ENCODE measurements at places on chromosomes 3 and 15.

GRCh38 chr3:171896316-171896715 lies 53.2 kb downstream of the TMEM212 start:
- DNase-seq: no peak

- no peak for DNase-seq
Measured at GRCh38 chr15:64548235-64548634, 87.9 kb downstream of the ZNF609 start.

DNA sequence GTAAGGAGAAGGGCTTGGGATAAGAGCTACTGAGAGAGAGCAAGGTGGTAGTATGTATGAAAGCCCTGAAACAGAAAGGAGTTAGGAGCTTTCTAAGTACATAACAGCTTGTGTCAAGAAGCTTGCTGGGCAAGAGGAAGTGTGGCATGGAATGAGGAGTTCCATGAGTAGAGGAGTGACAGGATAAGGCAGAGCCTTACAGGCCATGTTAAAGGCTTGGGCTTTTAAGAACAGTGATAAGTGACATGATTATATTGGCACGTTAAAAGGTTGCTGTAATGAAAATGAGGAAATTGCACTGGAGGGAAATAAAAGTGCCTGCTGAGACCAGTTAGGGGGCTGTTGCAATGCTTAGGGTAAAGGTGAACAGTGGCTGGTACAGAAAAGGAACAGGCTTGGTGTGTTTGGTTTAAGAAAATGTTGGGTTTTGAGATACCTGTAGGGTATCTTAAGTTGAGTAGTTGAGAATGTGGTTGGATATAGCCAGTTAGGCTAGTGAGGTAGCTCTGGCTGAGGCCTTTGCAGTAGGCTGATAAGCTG lies 49.0 kb downstream of the MEF2A start:
- no peak for DNase-seq

DNA sequence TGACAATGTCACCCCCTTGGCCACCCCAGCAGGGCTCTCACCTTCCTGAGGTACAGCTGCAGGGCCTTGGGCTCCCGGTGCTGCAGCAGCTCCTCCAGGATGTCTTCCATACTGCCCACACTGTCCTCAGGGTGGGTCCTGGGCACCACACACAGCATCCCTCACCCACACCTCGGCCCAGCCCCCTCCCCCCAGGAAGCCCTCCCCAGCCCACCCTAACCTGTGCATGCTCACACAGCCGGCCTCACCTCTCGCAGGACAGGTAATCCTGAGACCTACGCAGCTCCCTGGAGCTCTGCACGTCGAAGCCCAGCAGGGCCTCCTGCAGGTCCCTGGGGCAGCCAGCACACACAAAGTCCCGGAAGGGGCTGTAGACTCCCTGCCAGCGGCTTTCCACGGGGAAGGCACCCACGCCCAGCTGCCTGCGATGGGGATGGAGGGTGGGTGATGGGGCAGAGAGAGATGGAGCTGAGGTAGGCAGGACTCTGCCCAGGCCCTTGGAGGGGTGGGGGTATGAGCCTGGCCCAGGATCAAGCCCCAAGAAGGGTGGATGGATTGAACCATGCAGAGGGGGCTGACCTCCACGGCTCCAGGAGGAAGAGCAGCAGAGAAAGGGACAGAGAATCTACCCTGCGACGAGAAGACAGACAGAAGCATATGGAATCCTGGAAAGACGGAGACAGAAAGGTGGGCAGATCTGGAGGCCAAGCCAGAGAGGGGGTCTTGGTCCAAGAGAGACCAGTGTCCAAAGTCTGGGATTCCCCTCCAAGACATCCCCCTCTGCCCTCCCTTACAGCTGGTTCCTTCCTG lies 16.7 kb downstream of the ALS2CL start:
- DNase-seq: no peak

DNA sequence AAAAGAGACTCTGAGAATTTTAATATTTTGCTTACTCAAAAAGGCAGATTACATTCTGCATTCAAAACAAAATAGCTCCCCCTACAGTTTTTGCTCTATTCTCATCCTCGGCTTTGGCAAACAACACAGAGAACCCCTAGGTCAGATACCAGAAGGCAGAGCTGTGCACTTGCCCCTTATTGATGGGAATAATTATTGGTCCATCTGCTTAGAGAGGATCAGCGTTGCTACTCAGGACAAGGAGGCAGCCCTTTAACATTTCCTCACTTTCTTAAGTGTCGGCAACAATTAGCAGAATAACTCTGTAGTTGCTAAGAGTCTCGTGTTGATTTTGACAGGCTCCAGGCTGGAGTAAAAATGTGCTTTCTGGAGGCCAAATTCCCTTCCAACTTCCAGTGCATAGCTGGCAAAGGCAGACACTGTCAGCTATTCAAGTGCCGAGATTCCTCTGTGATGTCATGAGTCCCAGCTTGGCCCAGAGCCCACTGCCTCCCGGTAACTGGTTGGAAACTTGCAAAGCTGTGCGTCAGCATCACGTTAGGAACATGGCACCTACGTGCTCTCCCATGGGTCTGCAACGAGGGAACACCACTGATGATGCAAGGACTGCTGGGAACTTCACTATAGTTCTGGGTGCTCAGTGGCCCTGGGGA lies 482.7 kb upstream of the ADAMTS9 start:
- DNase-seq: no peak

- no peak for DNase-seq
Measured at GRCh38 chr3:81270603-81271379, 490.7 kb downstream of the GBE1 start.

- no peak for DNase-seq
Measured at GRCh38 chr3:2920103-2920502, 190.1 kb downstream of the IL5RA start.

DNA sequence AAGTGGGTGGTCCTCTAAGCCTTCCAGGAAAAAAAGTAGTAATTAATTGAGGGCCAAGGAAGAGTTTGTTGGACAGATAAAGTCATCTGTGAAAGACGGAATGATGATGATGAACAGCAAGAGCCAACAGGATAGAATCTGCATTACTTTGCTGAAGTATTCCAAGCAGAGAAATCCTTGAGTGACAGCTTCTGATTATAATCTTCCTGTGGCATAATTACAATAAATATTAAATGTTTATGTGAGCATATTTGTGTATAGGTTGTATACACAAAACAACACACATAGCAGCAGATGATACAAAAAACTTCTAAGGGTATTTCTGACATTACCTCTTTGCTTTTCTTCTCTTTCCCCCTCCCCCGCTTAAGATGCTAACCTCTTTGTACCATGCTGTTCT lies 147.6 kb downstream of the SPATA16 start:
- DNase-seq: no peak

- DNase-seq: no peak
Measured at GRCh38 chr15:45393851-45394250, 15.5 kb upstream of the GATM start.

DNA sequence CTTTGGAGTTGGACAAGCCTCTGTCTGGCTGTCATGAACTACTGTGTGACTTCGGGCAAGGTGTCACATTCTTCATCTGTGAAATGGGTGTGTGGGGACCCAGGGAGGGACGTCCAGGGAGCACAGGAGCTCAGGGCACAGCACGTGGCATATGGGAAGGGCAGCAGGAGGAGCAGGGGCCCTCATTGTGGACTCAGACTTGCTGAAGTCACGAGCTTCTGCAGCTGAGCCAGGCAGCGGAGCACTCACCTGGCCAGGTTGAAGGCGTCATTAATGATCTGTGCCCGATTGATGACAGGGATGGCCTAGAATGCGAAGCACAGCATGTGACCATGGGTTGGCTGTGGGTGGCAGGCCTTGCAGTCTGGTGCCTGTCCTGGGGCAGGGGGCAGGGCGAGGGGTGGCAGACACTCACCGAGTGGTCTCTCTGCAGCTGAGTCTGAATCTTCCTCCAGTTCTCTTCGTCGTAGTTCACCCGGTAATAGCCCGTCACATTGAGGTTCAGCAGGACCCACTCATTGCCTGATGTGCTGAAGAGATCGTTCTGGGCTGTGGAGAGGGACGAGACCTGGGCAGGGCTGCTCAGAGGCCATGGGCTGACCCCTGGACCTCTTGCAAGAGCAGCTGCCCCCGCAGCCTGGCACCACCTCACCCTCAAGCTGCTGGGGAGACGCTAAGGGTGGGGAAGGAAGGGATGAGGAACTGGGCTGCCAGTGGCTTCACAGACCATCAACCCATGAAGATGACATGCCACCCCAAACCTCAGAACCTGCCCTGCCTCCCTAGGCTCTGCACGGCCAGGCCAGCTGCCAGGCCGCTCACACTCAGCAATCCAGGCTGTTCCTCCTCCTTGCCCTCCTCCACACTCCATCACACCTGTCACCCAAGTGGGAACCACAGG lies 15.4 kb downstream of the ANPEP start:
- no peak for DNase-seq

GRCh38 chr3:46716461-46717441 lies 918 bp downstream of the PRSS50 start:
- no peak for DNase-seq

DNA sequence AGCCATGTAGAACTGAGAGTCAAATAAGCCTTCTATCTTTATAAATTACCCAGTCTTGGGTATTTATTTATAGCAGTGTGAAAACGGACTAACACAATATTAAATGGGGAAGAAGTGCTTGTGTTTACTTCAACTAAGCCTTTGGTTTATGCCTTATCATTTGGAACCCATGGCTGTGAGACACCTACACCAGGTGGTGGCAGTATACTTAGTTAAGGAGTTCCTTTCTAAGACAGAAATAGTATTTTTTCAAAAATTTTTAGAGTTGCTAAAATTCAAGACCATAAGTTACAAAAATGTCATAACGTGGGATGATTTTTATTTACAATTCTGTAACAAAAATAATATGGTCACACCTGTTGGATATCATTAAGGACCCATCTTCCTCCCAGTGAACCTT lies 354.5 kb upstream of the SOX14 start:
- DNase-seq: no peak

- no peak for DNase-seq
Measured at GRCh38 chr3:4416961-4417360, 50.1 kb downstream of the SUMF1 start.

GRCh38 chr3:55283441-55283925 lies 203.6 kb downstream of the WNT5A start:
- no peak for DNase-seq

DNA sequence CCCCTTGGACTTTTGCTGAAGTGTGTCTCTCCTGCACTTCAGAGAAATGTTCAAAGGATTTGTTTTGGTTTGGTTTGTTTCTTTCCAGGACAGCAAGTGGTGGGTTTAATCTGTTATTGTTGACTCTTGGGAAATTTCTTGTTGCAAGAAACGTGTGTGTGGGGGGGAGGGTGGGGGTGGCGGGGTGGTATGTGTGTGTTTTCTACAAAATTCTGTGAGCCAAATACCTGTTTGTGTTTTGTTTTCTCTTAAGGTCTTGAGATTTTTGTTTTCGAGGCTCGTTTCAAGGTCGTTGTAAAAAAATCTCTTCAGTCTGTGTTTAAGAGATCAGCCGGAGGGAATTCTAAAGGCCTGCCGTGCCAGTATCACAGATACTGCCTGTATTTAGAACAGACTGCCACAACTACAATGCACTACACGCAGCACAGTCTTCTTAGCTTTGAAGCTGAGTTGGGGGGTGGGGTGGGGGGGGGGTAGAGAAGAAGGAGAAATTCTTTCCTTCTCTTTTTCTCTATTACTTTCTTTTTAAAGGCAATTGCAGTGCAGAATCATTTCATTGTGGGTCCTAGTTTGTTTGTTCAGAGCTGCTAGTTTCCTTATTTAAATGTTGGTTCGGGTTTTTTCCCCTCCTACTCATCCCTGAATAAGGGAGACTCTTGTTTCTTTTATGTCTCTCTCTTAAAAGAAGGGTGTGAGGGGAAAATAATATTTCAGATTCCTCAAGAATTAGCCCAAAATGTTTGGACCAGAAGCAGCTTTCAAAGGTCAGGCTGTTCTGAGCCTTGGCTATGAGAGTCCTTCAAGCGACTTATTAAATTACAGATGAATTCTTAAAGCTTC lies 1.4 kb upstream of the BCL6 start:
- DNase-seq: peak; percentile 47

DNA sequence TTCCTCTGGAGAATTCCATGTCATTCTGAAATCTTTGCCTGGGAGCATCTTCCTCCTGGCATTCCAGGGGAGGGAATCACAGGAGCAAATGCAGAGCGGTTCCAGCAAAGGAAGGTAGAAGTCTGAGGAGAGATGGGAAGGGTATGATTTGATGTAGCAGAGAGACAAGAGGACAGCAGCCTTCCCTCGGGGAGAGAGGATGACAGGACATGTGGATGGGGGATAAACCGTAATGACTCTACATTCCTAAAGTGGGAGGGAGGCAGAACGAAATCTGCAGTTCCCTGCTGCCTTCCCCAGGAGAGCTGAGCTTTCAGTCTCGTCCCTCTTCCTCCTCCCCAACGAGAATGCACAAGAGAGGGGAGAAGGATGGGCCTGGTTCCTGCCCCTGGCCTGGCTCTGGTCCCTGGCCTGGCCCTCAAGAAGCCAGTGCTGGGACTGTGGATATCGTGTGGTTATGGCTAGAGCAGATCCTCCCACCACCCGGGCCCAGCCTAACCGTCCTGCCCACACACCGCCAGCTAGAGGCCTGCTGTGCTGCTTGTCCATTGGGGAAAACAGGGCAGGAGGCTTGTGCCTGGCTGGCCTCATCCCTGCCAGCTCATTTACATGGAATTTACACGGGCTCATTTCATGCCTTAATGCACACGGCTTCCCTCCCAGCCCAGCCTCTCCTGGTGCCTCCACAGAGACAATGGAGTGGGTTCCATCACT lies 26.6 kb downstream of the SEMA7A start:
- no peak for DNase-seq

- no peak for DNase-seq
Measured at GRCh38 chr3:39362192-39362591, 21.0 kb upstream of the SLC25A38 start.

GRCh38 chr15:79168922-79169456 lies 78.4 kb upstream of the RASGRF1 start:
- peak; percentile 34 for DNase-seq

GRCh38 chr3:16415911-16416476 lies 97.5 kb downstream of the RFTN1 start:
- DNase-seq: no peak

DNA sequence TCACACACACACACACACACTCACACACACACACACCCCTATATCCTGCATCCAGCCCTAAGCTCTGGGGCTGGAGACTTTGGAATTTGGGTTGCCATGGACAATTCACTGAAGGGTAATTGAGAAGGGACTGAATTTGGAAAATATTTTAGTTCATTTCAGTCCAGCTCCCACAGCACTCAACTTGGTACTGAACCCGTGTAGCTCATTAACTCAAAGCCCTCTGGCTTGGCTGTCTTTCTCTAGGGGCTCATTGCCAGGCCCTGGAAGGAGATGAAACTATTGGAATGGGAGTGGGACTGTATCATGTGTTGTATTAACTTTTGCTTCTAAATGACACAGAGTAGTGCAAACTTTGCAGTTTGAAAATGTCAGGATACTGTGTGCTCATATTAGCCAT lies 157.3 kb downstream of the EPHB1 start:
- no peak for DNase-seq

- peak; percentile 48 for DNase-seq
Measured at GRCh38 chr15:31338318-31338878, 11.8 kb downstream of the KLF13 start.

- no peak for DNase-seq
Measured at GRCh38 chr15:70795311-70795665, 31.9 kb upstream of the UACA start.

GRCh38 chr3:11367143-11367693 lies 95.0 kb downstream of the ATG7 start:
- no peak for DNase-seq

GRCh38 chr15:73688455-73688854 lies 4.3 kb downstream of the CD276 start:
- DNase-seq: no peak

Data from hematopoietic multipotent progenitor cell treated with erythropoietin and hydrocortisone succinate and interleukin-3 and kit ligand, for 17 days (in vitro differentiated cells).